Stimulated activated CD4-positive, alpha-beta T cell treated with anti-CD3 and anti-CD28 coated beads, Interleukin-4, amount 100 ng/mL, for 4 hours (primary cell): ENCODE measurements at places on chromosomes 4 and X.
A peak's percentile ranks its signal among the peaks of the same experiment; 100 is the strongest.

DNA sequence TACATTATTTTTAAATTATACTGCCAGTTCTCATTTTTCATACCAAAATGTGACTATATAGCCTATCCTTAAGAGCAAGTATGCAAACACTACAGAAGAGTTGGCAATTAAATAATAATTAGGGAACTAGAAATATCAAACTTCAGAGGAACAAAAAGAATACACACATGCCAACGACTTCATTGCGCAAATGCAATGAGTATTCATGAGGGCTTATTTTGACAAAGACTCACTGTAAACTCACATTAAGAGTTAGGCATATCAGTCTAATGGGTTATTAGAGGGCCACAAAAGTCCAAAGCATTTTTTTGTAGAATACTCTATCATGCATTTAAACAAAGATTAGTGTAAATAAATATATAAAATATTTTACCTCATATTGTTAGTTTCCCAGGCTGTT is 31.6 kb downstream of the SLC10A7 start:
- no peak for DNase-seq

DNA sequence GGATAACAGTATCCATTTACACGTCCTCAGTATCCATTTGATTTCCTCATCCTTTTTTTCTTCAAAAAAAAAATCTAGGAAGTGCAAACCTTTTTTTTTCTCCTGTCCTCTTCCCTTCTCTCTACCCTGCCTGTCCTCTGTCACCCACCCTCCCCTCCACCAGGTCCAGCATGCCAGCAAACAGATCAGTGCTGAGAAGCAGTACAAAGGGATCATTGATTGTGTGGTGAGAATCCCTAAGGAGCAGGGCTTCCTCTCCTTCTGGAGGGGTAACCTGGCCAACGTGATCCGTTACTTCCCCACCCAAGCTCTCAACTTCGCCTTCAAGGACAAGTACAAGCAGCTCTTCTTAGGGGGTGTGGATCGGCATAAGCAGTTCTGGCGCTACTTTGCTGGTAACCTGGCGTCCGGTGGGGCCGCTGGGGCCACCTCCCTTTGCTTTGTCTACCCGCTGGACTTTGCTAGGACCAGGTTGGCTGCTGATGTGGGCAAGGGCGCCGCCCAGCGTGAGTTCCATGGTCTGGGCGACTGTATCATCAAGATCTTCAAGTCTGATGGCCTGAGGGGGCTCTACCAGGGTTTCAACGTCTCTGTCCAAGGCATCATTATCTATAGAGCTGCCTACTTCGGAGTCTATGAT is 1.7 kb downstream of the SLC25A4 start:
- DNase-seq: no peak

DNA sequence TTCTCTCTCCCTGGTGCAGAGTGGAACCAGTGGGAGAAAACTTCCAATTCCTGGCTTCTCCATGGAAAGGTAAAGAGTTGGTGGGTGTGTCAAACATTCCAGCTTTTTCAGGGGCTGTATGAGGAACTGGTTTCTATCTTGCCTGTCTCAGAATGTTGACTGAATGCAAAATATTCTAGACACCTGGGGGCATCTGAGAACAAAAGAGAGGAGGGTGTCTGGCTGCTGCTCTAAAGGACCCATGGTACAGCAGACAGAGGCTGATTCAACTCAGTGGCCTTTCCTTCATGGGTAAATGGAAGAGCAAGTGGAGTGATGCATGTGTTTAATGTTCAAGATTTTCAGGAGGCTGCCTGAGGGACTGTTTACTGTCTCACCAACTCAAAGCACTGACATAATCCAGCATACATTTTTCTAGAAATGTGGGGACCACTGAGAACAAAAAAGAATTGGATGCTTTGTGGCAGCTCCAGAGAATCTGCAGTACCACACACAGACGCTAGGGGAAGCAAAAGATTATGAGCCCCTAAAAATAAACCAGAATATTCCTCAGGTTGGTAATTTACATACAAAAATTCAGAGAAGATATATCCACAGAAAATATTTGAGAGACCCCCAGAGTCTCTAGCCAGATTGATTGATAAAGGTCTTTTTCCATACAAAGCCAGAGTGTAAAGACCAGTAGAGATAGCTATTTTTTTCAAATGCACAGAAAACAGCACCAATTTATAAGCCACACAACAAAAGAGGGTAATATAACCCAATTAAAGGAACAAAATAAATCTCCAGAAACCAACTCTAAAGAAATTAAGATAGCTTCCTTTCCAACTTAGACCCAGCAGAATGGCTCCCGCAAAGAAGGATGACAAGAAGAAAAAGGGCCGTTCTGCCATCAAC is 48.0 kb upstream of the STARD8 start:
- no peak for DNase-seq

- DNase-seq: no peak
These were observed 22.0 kb downstream of the NDNF start for GRCh38 chr4:121050300-121050699.

- DNase-seq: no peak
These were observed 1019.9 kb downstream of the CCSER1 start for GRCh38 chr4:91147067-91147466.

DNA sequence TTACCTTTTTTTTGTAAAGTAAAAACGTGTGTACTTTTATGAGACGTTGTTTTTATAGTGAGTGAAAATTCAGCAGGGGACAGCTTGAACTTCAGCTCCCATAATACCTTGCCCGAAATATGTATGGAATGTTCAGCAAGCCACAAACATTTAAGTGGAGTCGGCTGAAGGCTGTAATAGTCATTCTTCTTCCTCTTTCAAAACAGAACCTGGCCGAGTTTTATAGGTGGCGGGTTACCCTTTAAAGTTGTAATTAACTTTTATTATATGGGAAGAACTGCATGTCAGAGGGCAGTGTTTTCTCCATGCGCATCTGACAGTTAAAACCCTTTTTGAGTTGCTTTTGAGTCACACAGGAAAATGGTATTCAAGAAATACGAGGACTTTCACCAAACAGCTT is 50.7 kb downstream of the CLDN34 start:
- no peak for DNase-seq

- DNase-seq: no peak
These were observed 508.7 kb upstream of the DIPK2B start for GRCh38 chrX:45709381-45709780.

DNA sequence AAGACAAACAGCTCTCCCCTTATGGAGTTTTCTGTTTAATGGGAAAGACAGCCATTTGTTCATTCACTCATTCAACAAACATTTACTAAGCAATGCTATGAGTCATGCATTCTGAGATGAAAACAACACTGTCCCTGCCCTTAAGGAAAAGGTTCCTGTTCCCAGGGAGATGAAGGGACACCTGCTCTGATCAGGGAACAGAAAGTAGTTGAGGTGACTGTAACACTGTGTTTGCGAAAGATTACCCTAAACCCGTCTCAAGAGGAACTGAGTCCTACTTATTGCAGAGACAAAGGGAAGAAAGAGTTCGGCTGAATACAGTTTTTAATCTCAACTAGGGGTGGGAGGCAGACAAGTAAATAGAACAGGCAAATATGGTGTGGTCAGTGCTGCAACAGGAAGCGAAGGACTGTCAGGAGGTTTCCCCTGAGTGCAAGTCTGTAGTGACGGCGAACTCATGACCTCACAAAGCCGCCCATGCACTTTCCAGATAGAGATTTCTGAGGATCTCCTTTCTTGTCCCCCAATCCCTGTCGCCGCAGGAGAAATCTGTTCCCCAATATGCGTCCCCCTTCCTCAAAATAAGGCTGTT is 712 bp downstream of the STX18 start:
- peak; percentile 10 for DNase-seq

- no peak for DNase-seq
These were observed 50.0 kb upstream of the AFAP1 start for GRCh38 chr4:7989654-7990053.

DNA sequence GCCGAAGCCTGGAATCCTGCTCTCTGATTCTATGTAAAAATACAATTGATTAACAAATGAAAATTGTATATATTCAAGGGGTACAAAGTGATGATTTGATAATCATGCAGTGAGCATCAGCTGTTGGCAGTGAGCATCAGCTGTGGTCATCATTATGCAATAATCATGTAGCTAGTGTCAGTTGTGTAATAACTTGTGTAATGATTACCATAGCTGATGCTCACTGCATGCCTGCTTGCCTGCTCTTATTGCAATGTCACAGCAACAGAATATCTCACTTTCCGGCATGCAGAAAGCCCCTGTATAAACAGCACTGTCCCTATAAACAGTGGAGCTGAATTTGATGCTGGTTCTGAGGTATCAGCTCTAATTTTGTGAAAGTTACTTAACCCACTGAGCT is 46.8 kb downstream of the SULT1B1 start:
- no peak for DNase-seq

DNA sequence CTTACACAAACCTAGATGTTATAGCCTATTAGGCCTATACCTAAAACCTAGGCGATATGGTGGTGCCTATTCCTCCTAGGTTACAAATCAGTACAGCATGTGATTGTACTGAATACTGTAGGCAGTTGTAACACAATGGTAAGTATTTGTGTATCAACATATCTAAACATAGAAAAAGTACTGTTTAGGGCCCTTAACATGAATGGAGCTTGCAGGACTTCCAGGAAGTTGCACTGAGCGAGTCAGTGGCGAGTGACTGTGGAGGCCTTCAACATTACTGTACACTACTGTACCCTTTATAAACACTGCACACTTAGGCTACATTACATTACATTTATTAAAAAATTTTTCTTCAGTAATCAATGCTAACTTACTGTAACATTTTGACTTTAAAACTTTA is 37.8 kb downstream of the WWC2 start:
- no peak for DNase-seq

GRCh38 chr4:86091201-86091600 is 268.7 kb downstream of the MAPK10 start:
- DNase-seq: no peak

DNA sequence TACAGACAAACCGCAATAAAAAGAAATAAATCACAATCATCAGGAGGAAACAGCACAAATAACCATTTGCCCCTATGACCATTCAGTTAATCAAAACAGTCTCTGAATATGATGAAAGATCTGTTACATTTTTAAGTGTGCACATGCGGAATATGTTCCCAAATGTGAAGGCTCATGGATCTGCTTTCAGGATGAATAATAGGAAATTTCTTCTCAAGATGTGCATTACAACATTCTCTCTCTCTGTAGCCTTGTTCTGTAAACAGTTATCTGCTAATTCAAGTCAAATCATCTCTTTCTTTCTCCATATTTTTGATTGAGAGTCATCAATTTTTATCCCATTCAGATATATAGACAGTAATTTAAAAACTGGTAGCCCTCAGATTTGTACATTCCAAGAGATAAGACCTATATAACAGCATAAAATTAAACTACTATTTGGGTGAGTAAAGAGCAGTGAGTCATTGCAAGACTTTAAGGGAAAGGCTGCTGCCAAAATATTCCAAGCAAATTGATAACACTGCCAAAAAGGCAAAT is 433.9 kb upstream of the ATOH1 start:
- DNase-seq: no peak

DNA sequence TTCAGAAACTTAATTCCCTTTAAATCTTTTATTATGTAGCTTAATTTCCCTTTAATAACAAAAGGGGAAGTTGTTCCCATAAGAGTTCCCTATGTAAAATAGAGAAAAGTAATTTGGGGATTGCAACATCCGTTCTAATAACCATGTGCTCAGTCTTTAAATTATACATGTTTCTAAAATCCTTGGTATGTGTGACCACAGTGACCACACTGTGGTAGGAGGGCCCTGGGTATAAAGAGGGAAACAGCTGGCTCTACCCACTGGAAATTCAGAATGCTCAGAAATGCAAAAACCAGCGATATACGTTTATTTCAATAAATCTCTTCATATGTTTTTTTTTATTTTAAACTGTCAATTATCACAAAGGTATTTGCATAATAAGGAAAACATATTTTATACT is 219.1 kb downstream of the FGF13 start:
- no peak for DNase-seq

DNA sequence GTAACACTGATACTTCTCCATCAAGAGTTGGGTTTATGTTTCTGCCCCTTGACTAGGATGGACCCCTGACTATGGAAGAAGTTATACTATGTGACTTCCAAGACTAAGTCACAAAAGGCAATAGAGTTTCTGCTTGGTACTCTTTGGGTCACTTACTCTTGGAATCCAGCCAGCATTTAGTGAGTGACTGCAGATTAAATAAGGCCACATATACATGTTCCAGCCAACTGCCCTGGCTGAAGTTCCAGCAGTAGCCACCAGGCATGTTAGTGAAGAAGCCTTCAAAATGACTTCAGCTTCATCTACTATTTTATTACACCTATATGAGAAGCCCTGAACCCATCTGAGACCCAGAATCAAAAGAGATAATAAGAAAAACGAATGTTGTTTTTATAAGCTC is 524.0 kb downstream of the DMD start:
- DNase-seq: no peak

DNA sequence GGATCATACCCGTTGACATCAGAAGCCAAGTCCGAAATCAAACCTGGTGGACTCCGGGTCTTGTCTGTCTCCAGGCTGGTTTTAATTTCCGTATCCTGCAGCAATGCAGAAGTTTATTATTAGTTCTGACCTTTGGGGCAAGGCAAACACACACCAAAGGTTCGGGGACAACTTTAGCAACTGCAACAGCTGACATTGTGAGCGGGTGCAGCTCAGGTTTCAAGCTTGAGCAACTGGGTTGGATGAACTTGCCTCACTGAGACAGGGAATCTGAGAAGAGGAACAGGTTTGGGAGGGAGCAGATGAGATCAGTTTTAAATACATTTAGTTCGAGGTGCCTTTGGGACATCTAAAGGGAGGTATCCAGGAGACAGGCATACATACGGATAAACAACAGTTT is 110.7 kb downstream of the GNL3L start:
- DNase-seq: no peak

DNA sequence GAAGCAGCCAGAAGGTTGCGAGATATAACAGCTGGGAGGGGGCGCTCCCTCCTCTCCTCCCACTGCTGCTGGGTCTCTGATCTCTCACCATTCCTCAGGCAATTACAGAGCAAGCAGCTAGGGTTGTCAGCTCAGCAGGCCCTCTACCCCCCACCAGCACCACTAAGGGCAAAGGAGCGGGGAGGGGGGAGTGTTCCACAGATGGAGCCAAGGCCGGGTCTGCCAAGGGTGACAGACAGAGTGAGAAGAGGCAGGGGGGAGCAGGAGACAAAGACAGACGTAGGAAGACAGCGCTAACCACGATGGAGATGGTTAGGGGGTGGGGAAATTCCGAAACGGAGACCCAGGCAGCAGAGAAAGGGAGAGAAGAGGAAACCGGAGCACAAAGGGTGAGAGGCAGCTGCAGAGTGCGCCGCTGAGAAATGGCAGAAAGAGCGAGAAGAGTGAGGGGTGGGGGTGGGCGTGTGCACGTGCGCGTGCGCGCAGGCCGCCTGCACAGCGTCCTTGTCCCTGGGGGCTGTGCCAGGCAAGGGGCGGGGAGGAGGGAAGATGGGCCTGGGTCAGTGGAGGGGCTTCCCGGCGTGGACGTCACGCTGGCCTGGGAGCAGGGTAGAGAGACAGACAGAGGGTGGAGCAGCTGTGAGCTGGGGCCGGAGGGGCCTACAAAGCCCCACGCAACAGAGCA is 6.9 kb downstream of the L1CAM start:
- DNase-seq: no peak
